ENCODE measurements at places on chromosomes 3 and 15. TPM values are rescaled to one million over a fixed set of nuclear protein-coding genes. Genes with fewer than 3 reads are reported as not detected.
A peak's percentile ranks its signal among the peaks of the same experiment; 100 is the strongest.

Gene CYP8B1
- total RNA-seq, result not detected

Gene BCL2A1
- not detected for total RNA-seq

DNA sequence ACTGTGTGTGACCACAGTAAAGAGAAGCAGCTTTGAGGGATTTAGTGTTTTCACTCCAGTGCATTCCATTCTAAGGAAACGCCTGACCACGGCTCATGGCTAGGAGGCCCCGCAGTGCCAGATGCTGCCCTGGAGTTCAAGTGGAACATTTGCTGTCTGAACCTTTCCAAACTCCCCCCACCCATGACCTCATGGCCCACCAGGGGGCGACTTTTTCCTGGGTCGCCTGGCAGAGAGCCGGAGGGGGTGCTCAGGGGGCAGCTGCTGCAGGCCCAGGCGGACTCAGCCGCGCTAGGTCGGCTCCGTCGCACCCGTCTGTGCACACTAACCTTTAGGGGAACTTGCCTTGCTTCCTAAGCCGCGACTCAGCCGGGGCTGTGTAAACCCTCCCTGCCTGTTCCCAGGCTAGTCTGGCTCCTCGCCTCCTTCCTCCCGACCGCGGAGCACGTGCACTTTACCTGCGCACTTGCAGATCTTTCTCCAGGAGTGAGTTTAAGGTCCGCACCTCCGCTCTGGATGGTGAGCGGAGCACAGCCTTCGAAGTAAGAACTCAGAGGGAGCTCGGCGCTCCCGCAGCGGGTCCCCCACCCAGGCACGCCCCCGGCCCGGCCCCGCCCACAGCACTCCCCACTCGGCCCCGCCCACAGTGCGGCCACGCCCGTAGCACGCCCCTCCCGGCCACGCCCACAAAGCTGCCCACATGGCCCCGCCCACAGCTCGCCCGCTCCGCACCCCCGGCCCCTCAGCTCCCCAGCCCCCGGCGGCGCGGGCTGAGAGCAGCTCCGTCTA, at the start of gene OCA2:
OCA2 (minus strand) TSS at position 550 of the 789 bp plus-strand sequence. CDS start 17,441 bp downstream, outside the sequence.
- peak; percentile 47 for DNase-seq
- H3K36me3 ChIP-seq, result no peaks in the 10 kb centered on the region
- H3K4me3 ChIP-seq, result peak within 1 kb of the TSS; percentile 15
- peaks cover 74% of the 10 kb centered on the region for H3K27me3 ChIP-seq
- no peak within 1 kb of the TSS for H3K27ac ChIP-seq

DNA sequence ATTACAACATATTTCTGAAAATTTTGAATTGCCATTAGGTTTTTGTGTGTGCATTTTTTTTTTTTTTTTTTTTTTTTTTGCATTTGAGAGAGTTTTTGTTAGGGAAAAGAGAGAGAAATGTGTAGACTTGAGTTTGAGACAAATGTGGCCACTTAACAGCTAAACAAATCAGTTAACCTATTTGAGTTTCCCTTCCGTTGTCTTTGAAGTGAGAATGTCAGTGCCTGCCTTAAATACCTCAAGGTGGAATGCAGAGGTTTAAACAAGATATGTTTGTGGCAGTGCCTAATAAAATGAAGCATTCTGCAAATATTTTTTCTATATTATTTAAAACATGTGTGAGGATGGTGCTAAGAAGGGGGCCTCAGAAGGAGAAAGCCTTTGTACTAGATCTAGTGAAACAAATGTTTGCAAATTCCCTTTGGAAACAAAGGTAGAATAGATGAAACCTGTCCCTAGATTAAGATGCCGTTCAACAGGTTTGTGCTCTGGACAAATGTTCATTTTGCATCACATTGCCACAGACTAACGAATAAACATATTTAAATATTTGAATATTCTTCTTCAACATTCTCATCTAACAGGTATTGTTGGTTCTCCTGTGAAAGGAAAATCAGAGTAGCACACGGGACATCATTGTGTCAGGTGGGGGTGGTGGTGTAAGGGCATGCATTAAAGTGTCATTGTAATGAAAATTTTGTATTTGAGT, 80.7 kb downstream of the SATB1 start:
- peaks cover 6% of the 10 kb centered on the region for H3K36me3 ChIP-seq
- H3K4me1 ChIP-seq, result peaks cover 22% of the 10 kb centered on the region
- H3K27me3 ChIP-seq, result no peaks in the 10 kb centered on the region
- H3K27ac ChIP-seq, result no peak overlapping the region
- H3K4me3 ChIP-seq, result no peak overlapping the region

- no peak overlapping the region for H3K4me3 ChIP-seq
- H3K27ac ChIP-seq, result no peak overlapping the region
- DNase-seq, result no peak
- H3K36me3 ChIP-seq, result no peaks in the 10 kb centered on the region
- no peaks in the 10 kb centered on the region for H3K27me3 ChIP-seq
Observed at GRCh38 chr15:45785897-45786296, 151.1 kb downstream of the SQOR start.

All from cardiac muscle cell (in vitro differentiated cells and primary cell).